CD4-positive, alpha-beta T cell (primary cell): ENCODE measurements at places on chromosomes 7 and 10. TPM values are rescaled to one million over a fixed set of nuclear protein-coding genes. Genes with fewer than 3 reads are reported as not detected.

DNA sequence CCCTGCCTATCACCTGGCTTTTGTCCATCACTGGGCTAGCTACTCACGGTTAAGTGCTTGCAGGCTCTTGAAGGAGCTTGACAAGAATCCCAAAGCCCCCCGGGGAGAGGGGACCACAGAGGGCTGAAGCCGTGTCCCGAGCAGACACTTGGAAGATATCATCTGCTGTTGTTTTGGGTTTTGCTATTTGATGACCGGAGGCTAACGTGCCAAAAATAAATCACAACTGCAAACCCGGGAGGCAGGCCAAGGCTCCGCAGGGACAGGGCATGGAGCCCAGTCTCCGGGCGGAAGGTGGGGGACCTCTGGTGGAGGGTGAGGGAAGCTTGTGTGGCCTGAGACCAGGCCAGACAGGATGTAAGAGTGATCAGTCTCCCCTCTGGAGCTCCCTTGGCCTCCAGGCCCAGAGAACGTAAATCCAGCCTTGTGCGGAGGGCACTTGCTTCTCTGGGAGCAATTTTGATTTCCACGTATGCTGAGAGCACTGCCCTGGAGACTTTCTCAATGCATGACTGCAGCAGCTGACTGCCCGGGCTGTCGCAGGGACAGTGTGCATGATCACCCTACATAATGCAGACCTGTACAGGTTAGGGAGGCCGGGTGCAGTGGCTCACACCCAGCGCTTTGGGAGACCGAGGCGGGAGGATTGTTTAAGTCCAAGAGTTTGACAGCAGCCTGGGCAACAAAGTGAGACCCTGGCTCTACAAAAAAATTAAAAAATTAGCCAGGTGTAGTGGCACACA lies at the start of gene PHKG1:
Gene PHKG1 (minus strand): TSS at position 164 of the 743 bp plus-strand sequence. CDS start 4,011 bp downstream, outside the sequence.
- H3K36me3 ChIP-seq, result peaks cover 8% of the 10 kb centered on the region
- no peak for DNase-seq
- no peaks in the 10 kb centered on the region for H3K27me3 ChIP-seq
- no peak within 1 kb of the TSS for H3K27ac ChIP-seq
- H3K4me3 ChIP-seq, result no peak within 1 kb of the TSS

- DNase-seq, result no peak
- no peak overlapping the region for H3K27ac ChIP-seq
- H3K4me3 ChIP-seq, result no peak overlapping the region
- no peaks in the 10 kb centered on the region for H3K27me3 ChIP-seq
- no peaks in the 10 kb centered on the region for H3K36me3 ChIP-seq
These were observed 57.8 kb upstream of the LANCL2 start for GRCh38 chr7:55307123-55307916.

DNA sequence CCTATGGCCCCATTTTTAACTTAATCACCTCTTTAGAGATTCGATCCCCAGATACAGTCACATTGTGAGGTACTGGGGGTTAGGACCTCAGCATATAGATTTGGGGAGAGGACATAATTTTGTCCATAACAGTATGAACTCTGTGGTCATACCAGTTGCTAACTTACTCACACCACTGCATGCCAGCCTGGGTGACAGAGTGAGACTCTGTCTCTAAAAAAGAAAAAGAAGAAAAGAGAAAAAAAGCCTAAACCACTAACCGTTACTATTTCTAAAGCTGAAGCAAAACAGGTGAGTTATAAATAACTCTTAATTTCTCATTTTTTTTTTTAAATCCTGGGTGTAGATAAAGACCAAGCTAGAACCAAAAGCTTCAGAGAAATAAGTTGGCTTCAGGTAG lies 155.1 kb upstream of the AUTS2 start:
- DNase-seq, result no peak
- no peaks in the 10 kb centered on the region for H3K36me3 ChIP-seq
- no peaks in the 10 kb centered on the region for H3K4me1 ChIP-seq

GRCh38 chr7:8549046-8549445 lies 115.6 kb downstream of the NXPH1 start:
- no peak overlapping the region for H3K27ac ChIP-seq
- DNase-seq, result no peak
- no peaks in the 10 kb centered on the region for H3K4me1 ChIP-seq
- H3K4me3 ChIP-seq, result no peak overlapping the region

GRCh38 chr10:96984541-96985131 lies 152.5 kb downstream of the LCOR start:
- H3K4me3 ChIP-seq, result no peak overlapping the region
- no peaks in the 10 kb centered on the region for H3K4me1 ChIP-seq
- no peak for DNase-seq
- no peak overlapping the region for H3K27ac ChIP-seq
- H3K27me3 ChIP-seq, result no peaks in the 10 kb centered on the region
- peaks cover 22% of the 10 kb centered on the region for H3K36me3 ChIP-seq

DNA sequence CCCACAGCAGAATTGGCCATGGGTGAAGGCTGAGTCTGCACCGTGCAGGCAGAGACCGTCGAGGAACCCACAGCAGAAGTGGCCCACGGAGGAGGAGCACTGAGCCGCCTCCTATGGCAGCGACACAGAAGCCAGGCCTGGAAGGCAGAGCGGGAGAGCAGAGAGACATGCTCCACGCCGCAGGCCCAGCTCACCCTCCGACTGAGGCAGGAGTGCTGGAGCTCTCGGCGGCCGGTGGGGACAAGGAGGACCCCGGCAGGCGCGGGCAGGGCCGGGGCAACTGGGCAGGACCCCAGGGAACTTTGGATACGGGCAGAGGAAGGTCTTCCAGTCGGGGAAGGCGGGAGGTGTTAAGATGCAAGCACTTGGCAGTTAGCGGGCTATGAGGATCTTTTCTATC lies 420.4 kb downstream of the DNAJB6 start:
- H3K36me3 ChIP-seq, result no peaks in the 10 kb centered on the region
- H3K27ac ChIP-seq, result no peak overlapping the region
- no peaks in the 10 kb centered on the region for H3K4me1 ChIP-seq
- H3K27me3 ChIP-seq, result no peaks in the 10 kb centered on the region

GRCh38 chr10:102994531-102995295 lies 76.6 kb downstream of the CNNM2 start:
- no peak overlapping the region for H3K4me3 ChIP-seq
- H3K36me3 ChIP-seq, result no peaks in the 10 kb centered on the region
- H3K4me1 ChIP-seq, result peaks cover 5% of the 10 kb centered on the region

GRCh38 chr7:127154101-127154500 lies 98.6 kb downstream of the GRM8 start:
- H3K36me3 ChIP-seq, result no peaks in the 10 kb centered on the region
- H3K27ac ChIP-seq, result no peak overlapping the region
- H3K4me3 ChIP-seq, result no peak overlapping the region
- no peaks in the 10 kb centered on the region for H3K4me1 ChIP-seq

DNA sequence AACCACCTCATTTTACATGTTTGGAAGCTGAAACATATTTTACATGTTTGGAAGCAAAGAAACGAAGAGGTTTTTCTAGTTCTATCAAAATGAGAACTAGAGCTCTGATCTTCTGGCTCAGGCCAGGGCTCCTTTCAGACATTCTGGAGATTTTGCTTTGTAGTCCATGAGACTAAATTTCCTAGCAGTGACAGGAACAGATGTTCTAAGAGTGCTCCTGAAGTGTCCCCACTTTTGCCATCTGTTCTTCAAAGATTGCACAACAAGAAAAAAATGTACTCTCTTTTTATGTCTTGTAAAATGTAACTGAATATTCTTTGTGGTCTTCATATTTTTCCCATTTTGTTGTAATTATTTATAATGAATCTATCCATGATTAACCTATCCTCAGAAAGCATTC lies 196.4 kb upstream of the PCLO start:
- no peaks in the 10 kb centered on the region for H3K27me3 ChIP-seq
- no peaks in the 10 kb centered on the region for H3K36me3 ChIP-seq
- DNase-seq, result no peak

DNA sequence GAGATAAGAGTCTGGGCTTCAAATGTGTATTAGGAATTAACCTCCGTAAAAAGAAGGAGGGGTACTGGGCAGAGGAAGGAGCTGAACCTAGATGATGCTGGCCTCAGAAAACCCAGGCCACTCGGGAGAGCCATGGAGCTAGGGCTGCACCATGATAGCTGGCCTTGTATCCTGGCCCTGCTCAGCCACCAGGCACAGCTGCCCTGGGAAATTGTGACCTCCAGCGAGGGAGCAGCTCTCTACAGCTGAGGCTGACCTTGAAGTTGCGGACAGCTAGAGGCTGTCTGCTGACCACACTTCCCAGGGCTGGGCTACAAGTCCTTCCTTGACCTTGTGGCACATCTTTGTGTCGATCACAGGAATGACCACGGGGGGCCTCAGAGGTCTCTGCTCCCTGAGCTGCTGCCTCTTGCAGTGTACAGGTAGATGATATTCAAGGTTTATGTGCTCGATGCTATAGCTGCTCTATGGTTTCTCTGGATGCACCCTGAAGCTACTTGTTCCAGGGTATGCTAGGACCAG lies 38.3 kb upstream of the SLC35B4 start:
- H3K36me3 ChIP-seq, result no peaks in the 10 kb centered on the region
- no peak overlapping the region for H3K27ac ChIP-seq
- no peak for DNase-seq
- H3K4me1 ChIP-seq, result no peaks in the 10 kb centered on the region
- H3K4me3 ChIP-seq, result no peak overlapping the region

- no peak overlapping the region for H3K4me3 ChIP-seq
- H3K4me1 ChIP-seq, result no peaks in the 10 kb centered on the region
- DNase-seq, result no peak
- peaks cover 4% of the 10 kb centered on the region for H3K27me3 ChIP-seq
- no peak overlapping the region for H3K27ac ChIP-seq
These were observed 79.5 kb upstream of the INSYN2A start for GRCh38 chr10:127275793-127276450.

DNA sequence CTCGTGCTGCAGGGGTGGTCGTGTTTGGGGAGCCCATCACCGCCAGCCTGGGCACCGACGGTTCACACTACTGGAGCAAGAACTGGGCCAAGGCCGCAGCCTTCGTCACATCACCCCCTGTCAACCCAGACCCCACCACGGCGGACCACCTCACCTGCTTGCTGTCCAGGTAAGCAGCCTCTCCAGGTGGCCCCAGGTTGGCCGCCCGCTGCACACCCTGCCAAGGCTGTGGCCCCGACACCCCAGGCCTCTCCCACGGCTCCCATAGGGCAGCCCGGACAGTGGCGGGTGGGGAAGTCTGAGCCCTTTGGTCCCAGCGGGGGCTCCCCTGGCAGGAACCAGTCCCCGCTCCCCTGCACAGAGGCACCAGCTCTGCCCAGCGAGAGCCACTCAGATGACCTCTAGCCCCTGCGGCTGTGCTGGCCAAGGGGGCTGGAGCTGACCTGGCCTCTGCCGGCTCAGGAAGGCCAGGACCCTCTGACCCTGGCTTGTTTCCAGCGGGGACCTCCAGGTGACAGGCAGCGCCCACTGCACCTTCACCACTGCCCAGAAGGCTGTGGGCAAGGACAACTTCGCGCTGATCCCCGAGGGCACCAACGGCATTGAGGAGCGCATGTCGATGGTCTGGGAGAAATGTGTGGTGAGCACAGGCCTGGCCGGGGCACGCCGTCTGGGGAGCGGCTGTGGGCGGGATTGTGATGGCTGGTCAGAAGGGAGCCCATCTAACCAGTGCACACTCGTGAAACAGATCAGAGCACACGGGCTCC lies 13.8 kb downstream of the DPYSL4 start:
- no peak for DNase-seq
- H3K36me3 ChIP-seq, result no peaks in the 10 kb centered on the region
- no peaks in the 10 kb centered on the region for H3K4me1 ChIP-seq
- H3K27me3 ChIP-seq, result no peaks in the 10 kb centered on the region
- no peak overlapping the region for H3K27ac ChIP-seq

GRCh38 chr10:22704471-22704911 lies 9.9 kb downstream of the PIP4K2A start:
- no peaks in the 10 kb centered on the region for H3K27me3 ChIP-seq

DNA sequence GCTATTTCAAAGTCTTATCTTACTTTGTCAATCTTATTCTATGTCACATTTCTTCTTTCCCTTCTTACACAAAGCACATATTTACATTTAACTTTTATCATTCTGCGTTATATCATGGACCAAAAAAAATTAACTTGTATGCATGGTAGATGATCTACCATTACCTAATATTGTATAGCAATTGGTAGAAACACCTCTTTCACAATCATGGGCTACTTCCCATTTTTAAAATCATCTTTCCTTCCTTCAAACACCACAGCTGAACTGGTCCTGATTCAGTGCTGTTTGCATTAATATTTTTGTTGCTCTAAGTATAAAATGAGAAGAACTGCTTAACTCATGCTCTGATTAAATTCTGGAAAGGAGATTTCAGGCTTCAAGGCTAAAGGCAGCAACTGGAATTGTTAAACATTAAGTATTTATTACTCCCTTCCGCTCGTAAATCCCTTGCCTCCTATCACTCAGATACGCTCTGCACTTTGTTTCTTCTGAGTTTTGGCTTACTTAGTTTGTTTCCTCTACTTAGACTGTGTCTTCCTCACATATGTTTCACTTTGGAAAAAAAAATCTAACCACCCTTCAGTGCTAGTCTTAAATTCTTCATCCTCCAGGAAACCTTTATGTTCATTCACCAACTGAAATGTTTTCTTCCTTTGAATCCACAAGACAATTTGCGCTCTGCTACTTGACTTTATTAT lies 901.4 kb downstream of the PCDH15 start:
- no peaks in the 10 kb centered on the region for H3K4me1 ChIP-seq
- H3K27me3 ChIP-seq, result no peaks in the 10 kb centered on the region
- H3K4me3 ChIP-seq, result no peak overlapping the region
- DNase-seq, result no peak

DNA sequence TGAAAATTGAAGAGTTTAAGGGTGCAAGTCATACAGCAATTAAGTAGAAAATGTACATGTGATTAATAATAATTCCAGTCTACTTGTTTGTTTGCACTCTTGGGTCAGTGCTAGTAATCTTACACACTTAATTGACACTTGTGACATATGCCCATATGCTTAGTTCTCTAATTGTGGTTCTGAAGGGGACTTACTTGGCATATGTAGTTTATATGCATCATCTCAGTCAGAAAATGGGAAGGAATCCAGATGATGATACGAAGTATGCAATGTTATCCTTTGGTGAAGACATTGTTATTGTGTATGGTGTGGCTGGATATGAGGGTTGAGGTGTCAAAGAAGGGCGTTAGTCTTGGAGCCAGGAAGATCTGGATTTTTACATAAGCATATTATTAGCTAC lies 193.5 kb upstream of the HDAC9 start:
- no peaks in the 10 kb centered on the region for H3K27me3 ChIP-seq
- DNase-seq, result no peak
- no peaks in the 10 kb centered on the region for H3K4me1 ChIP-seq
- H3K4me3 ChIP-seq, result no peak overlapping the region
- no peaks in the 10 kb centered on the region for H3K36me3 ChIP-seq

- no peaks in the 10 kb centered on the region for H3K36me3 ChIP-seq
- no peak overlapping the region for H3K27ac ChIP-seq
- no peaks in the 10 kb centered on the region for H3K27me3 ChIP-seq
- H3K4me1 ChIP-seq, result no peaks in the 10 kb centered on the region
- no peak for DNase-seq
These were observed 286.9 kb downstream of the SORCS1 start for GRCh38 chr10:106877574-106877973.

LSM5 gene
- total RNA-seq, result 28.7 TPM

SPDYE9 gene
- not detected for total RNA-seq

ABCB4 gene
- total RNA-seq, result not detected

GOLGA7B gene
- 4.5 TPM for total RNA-seq

SUPV3L1 gene
- 78.7 TPM for total RNA-seq

SHTN1 gene
- 0.75 TPM for total RNA-seq

RSU1 gene
- 28.8 TPM for total RNA-seq

SPDYE8 gene
- total RNA-seq, result not detected

PDE6C gene
- not detected for total RNA-seq
